ENCODE measurements at places on chromosomes 3 and 15.

GRCh38 chr3:175260145-175260794 lies 401.1 kb downstream of the NAALADL2 start:
- no peak for DNase-seq

GRCh38 chr15:41417418-41418195 lies 712 bp downstream of the RTF1 start:
- no peak for DNase-seq

GRCh38 chr3:45965653-45966052 lies 22.4 kb downstream of the CXCR6 start:
- DNase-seq, result no peak

- DNase-seq, result no peak
These were observed 384.6 kb upstream of the ALCAM start for GRCh38 chr3:104982130-104982529.

- DNase-seq, result no peak
These were observed 2.4 kb downstream of the SLC25A38 start for GRCh38 chr3:39385456-39386090.

DNA sequence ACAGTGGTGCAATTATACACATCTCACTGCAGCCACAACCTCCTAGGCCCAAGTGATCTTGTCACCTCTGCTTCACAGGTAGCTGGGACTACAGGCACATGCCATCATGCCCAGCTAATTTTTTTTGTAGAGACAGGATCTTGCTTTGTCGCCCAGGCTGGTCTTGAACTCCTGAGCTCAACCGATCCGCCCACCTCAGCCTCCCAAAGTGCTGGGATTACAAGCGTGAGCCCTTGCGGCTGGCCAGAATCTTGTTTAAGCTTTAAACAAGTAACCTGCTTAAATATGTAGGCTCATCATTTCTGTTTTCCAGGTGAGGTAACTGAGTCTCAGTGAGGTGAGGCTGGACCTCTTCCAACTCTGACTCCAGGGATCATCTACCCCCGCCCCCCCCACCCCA lies 7.7 kb upstream of the PSTPIP1 start:
- no peak for DNase-seq

DNA sequence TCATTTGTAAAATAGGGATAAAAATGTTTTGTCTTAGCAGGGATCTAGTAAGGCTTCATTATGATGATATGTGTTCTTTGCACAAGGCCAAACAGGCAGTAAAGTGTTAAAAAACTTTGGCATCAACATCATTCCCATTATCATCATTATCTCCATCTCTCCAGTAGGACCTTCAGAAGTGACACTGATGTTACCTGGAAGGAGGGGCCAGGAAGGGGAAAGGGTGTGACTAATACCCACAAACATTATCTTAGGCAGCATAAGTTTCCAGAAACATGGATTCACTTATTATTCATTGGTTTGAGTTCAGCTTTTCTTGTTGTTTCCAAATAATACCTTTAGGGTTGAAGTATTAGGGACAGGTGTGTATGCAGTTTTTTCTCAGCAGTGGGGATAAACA lies 399.6 kb downstream of the PTPRG start:
- no peak for DNase-seq

DNA sequence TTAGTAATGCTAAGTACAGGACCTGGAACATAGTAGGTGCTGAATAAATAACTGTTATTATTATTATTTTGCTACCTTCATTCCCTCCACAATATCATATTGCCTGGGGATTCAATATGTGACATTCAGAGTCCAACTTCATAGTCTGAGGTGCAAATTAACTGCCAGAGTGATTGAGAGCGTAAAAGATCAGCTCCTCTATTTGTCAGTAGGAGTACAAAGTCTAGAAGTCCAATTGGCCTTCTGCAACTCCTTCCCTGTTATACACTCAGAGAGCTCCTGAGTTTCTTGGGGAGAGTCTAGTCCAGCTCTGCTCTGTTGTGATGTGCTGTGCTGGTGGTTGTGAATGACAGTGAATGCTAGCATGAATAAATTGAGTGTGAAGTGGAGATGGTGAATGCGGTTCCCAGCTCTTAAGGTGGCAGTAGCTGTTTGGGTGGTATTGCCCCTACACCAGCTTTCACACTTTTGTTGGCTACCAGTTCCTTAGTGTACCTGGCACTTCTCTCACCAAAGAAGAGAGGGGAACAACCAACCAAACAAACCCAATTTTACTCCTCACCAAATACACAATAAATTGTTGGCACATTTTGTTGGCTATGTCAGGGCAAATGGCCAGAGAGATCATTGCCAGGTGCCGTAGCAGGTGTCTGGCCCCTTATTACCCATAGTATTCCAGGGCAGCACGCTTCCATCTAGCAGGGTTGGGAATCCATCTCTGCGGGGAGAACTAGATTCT lies 270.1 kb upstream of the TBL1XR1 start:
- DNase-seq, result no peak

- no peak for DNase-seq
These were observed 485.4 kb upstream of the TPRG1 start for GRCh38 chr3:188686324-188686723.

DNA sequence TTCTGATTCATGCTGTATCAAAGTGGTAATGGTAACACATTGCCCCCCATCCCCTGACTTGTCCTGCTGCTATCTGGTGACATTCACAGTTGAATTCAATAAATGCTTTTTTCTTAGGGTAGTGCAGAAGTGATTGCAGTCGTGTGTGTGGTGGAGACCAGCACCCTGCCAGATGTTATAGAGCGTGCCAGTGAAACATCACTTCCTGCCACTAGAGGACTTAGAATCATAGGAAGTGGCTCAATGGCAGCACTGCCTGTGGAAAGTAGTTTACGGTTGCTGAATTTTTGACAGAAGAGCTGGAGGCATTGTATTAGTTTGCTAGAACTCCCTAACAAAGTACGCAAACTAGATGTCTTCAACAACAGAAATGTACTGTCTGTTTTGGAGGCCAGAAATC lies 37.4 kb upstream of the P2RY12 start:
- DNase-seq, result no peak

GRCh38 chr3:50503504-50504342 lies at the start of gene CACNA2D2:
Gene CACNA2D2 (minus strand): TSS chr3:50503634. CDS start chr3:50503423, 211 bp downstream.
- no peak for DNase-seq

GRCh38 chr3:177251755-177252154 lies 54.5 kb upstream of the TBL1XR1 start:
- no peak for DNase-seq

DNA sequence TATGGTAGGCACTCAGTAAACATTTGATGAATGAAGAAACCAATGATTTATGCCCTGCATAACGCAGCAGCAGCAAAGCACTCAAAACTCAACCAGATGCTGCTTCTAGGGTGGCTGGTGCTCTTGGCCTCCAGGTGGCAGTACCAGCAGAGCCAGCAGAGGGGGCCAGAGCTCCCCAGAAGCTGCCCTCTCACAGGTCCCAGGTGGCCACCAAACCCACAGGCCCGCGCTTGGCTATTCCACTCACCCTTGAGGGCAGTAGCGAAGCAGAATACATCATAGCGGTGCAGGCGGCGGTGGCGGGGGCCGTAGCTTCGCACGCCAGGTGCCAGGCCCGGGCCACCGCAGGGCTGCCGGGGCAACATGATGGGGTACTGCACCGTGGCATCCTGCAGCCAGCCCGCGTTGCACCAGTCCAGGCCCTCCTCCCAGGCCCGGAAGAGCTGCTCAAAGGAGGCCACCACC lies 16.6 kb downstream of the HAPLN3 start:
- no peak for DNase-seq

- no peak for DNase-seq
These were observed 193.8 kb downstream of the FHIT start for GRCh38 chr3:61057464-61057863.

DNA sequence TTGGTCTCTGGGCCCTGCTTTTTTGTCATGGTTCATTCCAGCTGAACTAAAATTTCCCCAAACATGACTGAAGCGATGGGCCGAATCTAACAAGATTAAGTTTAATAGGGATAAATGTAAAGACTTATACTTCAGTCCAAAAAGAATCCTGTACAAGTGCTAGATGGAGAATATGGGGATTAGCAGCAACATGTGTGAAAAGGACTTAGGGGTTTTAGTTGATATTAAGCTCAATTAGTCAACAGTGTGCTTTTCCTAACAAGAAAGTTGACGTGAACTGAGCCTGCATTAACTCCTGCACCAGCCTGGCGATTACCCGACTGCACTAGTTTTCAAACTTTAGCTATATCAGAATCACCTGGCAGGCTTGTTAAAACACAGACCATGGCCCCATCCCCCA lies 61.0 kb upstream of the BBX start:
- no peak for DNase-seq

DNA sequence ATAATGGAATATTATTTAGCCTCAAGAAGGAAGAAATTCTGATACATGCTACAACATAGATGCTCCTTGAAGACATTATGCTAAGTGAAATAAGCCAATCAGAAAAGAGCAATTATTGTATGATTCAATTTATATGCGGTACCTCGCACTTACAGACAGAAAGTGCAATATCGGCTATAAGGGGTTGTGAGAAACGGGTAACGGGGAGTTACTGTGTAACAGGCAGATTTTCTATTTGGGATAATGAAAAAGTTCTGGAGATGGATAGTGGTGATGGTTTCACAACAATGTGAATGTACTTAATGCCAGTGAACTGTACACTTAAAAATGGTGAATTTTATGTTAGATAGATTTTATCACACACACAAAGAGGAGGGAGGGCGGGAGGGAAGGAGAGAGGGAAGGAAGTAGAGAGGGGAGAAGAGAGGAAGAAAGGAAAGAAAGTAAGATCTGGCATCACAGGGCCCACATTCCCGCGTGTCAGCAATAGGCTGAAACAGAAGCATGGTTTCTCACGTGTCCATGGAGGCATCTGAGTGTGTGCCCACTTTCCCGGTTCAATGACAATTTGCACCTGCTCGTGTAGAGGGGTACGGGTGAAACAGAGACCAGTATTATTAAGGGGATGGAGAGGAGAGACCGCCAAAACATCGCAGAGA lies 700 bp upstream of the BLM start:
- DNase-seq, result no peak

- DNase-seq, result no peak
These were observed 6.1 kb upstream of the SCAANT1 start for GRCh38 chr3:63918321-63918720.

DNA sequence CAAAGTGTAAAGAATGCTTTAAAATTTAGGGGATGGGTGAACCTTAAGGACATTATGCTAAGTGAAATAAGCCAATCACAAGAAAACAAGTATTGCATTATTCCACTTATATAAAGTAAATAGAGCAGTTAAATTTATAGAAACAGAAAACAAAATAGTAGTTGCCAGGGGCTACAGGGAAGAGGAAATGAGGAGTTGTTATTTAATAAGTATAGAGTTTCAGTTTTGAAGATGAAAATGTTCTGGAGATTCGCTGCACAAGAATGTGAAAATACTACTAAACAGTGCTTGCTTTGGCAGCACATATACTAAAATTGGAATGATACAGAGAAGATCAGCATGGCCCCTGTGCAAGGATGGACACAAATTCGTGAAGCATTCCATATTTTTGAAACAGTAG lies 32.0 kb downstream of the DNAH12 start:
- no peak for DNase-seq

DNA sequence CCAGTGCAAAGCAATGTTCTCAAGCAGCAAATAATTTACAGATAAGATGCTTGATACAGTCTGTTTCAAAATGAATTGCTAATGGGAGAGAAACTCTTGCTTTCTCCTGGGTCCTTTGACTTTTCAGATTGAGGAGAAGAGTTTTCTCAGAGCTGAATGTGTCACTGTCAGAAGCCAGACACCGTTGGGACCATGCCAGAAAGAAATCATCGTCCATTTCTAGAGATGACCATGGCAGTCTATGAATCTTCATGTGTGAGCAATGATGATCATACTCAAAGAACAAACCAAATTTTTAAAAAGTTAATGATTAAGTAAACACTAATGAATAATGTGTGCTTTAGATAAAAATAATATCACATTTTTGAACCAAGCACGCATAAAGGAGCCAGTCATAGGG lies 77.6 kb downstream of the ZNF385D start:
- no peak for DNase-seq

DNA sequence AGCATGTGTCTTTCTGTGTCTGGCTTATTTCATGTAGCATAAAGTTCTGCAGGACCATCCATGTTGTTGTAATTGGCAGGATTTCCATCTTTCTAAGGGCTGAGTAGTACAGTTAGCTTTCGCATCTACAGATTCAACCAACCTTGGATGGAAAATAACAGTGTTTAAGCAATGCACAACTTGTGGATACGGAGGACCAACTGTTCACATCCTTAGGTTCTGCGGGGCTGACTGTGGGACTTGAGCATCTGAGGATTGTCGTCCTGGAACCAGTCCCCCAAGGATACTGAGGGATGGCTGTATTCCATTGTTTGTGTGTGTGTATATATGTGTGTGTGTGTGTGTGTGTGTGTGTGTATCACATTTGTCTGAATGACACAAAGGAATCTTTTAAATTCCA lies 27.7 kb downstream of the ABHD17C start:
- DNase-seq, result no peak
